ENCODE measurements at places on chromosomes 2 and 18.

GRCh38 chr2:218081695-218082094 lies 12.6 kb downstream of the RUFY4 start:
- DNase-seq: no peak
- no peaks in the 10 kb centered on the region for H3K27me3 ChIP-seq
- no peaks in the 10 kb centered on the region for H3K4me1 ChIP-seq
- peaks cover 19% of the 10 kb centered on the region for H3K36me3 ChIP-seq

GRCh38 chr2:60152226-60152833 lies 401.1 kb downstream of the BCL11A start:
- no peaks in the 10 kb centered on the region for H3K36me3 ChIP-seq
- peaks cover 7% of the 10 kb centered on the region for H3K27me3 ChIP-seq
- no peaks in the 10 kb centered on the region for H3K4me1 ChIP-seq
- DNase-seq: no peak

GRCh38 chr2:196166876-196167275 lies 4.5 kb downstream of the STK17B start:
- peaks cover 40% of the 10 kb centered on the region for H3K4me1 ChIP-seq
- peaks cover 65% of the 10 kb centered on the region for H3K36me3 ChIP-seq
- H3K4me3 ChIP-seq: peak overlapping the region; percentile 91
- peak overlapping the region; percentile 86 for H3K27ac ChIP-seq
- no peak for DNase-seq
- no peaks in the 10 kb centered on the region for H3K27me3 ChIP-seq

- peaks cover 36% of the 10 kb centered on the region for H3K27me3 ChIP-seq
- no peaks in the 10 kb centered on the region for H3K4me1 ChIP-seq
- DNase-seq: peak; percentile 10
Observed at GRCh38 chr2:127663566-127664064, 11.7 kb downstream of the LIMS2 start.

DNA sequence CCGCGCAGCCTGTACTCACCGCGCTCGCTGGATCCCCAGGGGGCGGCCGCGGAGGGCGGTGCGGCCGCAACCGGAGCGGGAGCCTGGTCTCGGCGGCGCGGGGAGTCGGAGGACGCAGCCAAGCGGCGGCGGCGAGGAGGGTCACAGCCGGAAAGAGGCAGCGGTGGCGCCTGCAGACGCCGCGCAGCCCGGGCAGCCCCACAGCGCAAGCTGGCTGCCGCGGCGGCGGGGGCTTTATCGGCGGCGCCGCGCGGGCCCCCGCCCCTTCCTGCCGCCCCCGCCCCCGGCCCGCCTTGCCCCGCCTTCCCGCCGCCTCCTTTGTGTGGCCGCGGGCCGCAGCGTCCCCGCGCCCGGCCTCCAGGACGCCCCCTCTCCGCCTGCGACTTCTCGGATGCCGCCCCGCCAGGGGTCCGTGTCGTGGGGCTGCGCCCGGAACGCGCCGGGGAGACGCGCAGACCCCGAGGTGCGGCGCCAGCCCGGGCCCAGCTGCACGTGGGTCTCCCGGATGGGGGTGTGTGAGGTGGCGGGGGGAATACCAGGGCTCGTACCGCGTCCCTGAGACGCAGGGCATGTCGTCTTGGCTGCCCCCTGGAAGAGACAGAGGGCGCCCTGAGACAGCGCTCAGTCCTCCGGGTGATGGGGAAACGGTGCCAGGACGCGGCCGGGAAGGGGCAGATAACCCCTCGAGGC lies at the start of gene SERPINE2:
Gene SERPINE2, minus strand, starts transcription at position 207 of the 690 bp plus-strand sequence. CDS start 37,386 bp downstream, outside the sequence.
- H3K27me3 ChIP-seq: peaks cover 39% of the 10 kb centered on the region
- H3K27ac ChIP-seq: no peak within 1 kb of the TSS
- no peaks in the 10 kb centered on the region for H3K36me3 ChIP-seq
- H3K4me1 ChIP-seq: peaks cover 20% of the 10 kb centered on the region
- peak within 1 kb of the TSS; percentile 91 for H3K4me3 ChIP-seq
- DNase-seq: no peak

GRCh38 chr18:28584731-28585130 lies 407.8 kb upstream of the CDH2 start:
- no peaks in the 10 kb centered on the region for H3K4me1 ChIP-seq
- no peak overlapping the region for H3K4me3 ChIP-seq
- no peaks in the 10 kb centered on the region for H3K36me3 ChIP-seq
- no peaks in the 10 kb centered on the region for H3K27me3 ChIP-seq

- H3K4me3 ChIP-seq: no peak overlapping the region
- no peak overlapping the region for H3K27ac ChIP-seq
- no peaks in the 10 kb centered on the region for H3K27me3 ChIP-seq
- no peak for DNase-seq
- H3K36me3 ChIP-seq: no peaks in the 10 kb centered on the region
- no peaks in the 10 kb centered on the region for H3K4me1 ChIP-seq
Observed at GRCh38 chr2:58006952-58007284, 39.7 kb upstream of the VRK2 start.

DNA sequence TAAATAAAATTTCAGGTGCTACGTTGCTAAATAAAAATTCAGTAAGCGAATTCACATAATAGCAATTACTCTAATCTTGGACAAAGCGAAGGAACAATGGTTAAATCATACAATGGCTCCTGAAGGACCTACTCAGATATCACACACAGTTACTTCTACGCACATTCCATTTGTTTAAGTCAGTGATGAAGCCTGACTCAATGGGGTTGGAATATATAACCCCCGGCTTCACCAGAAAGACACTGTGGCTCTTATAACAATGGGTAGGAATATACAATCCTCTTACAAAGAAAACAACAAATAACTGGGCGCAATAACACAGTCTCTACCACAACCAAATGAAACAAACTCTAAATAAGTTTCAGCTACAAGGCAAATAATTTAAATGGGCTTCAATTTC lies 349.5 kb downstream of the IRS1 start:
- H3K4me1 ChIP-seq: no peaks in the 10 kb centered on the region
- H3K27me3 ChIP-seq: no peaks in the 10 kb centered on the region
- H3K27ac ChIP-seq: no peak overlapping the region
- no peak overlapping the region for H3K4me3 ChIP-seq
- no peaks in the 10 kb centered on the region for H3K36me3 ChIP-seq

GRCh38 chr2:236932831-236933361 lies 152.8 kb upstream of the COPS8 start:
- DNase-seq: no peak
- no peaks in the 10 kb centered on the region for H3K4me1 ChIP-seq
- no peak overlapping the region for H3K4me3 ChIP-seq
- H3K27ac ChIP-seq: no peak overlapping the region

- no peak overlapping the region for H3K4me3 ChIP-seq
- DNase-seq: no peak
- no peaks in the 10 kb centered on the region for H3K27me3 ChIP-seq
- H3K36me3 ChIP-seq: no peaks in the 10 kb centered on the region
Observed at GRCh38 chr2:20486571-20486970, 39.7 kb downstream of the RHOB start.

DNA sequence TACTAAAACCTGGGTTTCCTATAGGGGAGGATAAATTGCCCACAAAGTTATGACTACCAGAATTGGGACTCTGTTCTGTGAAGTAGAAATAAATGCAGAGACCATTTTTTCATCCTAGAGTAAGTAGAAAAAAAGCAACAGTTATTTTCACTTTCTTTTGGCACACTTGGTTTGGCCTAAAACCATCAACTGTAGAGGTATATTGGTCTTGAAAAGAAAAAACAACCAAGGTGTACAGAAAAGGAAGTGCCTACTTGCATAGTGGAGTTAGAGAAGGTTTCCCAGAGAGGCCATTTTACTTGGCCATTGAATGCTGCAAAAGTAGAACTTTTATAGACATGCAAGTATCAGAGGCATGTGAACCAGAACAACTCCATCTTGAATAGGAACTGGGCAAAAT lies 89.4 kb upstream of the TACR1 start:
- H3K27me3 ChIP-seq: peaks cover 33% of the 10 kb centered on the region
- no peak for DNase-seq
- H3K4me3 ChIP-seq: no peak overlapping the region
- H3K4me1 ChIP-seq: no peaks in the 10 kb centered on the region

DNA sequence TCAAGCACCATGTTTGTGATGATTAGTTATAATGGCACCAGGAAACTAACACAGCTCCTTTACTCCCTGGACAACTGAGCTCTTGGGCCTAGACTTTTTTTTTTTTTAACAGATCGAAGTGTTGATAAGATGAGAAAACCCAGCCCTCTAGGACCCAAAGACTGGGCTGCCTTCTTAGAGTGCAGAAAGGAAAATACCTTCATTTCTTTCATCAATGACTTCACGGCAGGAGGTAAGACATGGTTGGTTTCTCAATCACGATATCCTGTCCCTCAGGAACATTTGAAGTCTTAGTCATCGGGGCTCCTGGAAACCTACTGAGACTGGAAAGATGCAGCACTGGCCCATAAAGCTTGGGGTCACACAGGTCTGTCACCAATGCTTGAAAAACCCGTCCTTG lies 84.7 kb downstream of the TNFRSF11A start:
- DNase-seq: no peak
- H3K27ac ChIP-seq: no peak overlapping the region
- H3K27me3 ChIP-seq: peaks cover 12% of the 10 kb centered on the region
- H3K36me3 ChIP-seq: no peaks in the 10 kb centered on the region
- no peaks in the 10 kb centered on the region for H3K4me1 ChIP-seq
- H3K4me3 ChIP-seq: no peak overlapping the region

DNA sequence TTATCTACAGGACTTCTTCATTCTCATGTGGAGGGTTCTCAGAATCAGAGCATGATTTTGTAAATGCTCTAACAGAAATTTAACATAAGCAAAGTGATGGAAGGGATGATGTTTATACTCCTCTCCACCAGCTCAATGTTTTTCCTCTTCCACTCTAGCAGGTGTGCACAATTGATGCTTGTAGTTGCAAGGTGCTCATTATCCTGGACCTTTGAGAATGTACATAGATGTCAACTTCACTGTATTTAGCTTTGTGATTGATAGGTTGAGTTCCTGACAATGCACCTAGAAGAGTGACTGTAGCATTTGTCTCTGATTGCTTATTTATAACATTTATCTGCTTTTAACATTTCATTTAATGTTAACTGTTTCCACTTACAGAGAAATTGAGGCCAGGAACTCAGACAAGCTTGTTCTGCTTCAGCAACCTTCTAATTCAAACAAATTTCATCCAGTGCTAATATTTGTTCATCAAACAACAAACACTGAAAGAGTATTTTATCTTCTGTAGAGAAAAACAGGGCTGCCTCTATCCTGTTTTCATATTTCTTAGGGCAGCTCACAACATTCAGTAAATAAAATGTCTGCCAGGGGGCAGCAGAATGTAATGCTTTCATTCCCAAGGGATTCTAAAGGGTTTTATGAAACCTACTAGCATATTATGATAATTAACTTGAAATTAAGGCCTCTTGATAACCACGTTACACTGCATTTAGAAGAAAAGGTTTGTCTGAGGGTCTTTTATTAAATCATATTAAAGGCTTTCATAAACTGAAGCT lies 127.9 kb upstream of the NOL4 start:
- H3K27me3 ChIP-seq: no peaks in the 10 kb centered on the region
- no peak for DNase-seq
- no peaks in the 10 kb centered on the region for H3K36me3 ChIP-seq
- H3K4me1 ChIP-seq: no peaks in the 10 kb centered on the region

GRCh38 chr2:229870903-229871656 lies 50.7 kb downstream of the TRIP12 start:
- no peak for DNase-seq
- H3K27ac ChIP-seq: no peak overlapping the region
- H3K4me3 ChIP-seq: no peak overlapping the region
- H3K36me3 ChIP-seq: peaks cover 9% of the 10 kb centered on the region

DNA sequence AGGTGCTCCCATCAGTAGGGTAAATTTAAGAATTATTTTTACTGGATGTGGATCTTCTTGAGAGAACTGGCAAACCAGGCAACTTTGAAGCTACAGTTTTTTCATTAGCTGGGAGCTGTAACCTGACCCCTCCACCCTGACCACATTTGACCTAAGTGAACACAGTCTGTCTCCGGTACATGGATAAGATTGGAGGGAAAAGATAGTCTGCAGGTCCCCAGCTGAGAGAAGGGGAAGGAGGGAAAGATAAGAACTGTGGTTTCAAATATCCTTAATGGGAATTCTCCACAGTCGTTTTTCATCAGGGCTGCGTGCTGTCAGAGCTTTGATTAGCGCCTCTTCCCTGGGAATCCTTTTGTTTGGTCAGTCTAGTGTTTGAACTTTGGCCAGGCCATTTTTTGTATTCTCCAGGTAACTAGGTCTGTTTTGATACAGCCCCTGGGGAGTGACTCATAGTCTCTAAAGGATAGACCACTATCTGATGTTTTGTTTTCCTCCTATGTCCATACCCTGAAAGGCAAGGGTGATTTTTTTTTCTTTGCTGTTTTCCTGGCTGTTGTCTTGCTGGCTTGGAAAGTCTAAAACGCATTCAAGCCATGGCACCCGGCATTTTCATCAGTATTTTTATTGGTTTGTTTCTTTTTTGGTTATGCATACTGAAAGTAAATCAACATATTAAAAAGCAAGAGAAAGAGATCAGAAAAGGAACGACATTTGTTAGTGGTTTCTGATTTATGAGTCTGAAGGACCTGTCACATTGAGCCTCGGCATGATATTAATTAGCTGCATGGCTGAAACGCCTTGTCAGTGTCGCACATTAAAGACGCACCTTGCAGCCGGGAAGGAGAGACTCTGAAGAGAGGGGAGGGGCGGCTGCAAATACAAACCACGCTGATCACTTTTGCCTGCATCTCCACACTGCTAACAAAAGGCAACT lies 183.4 kb upstream of the FN1 start:
- no peak overlapping the region for H3K27ac ChIP-seq
- no peak overlapping the region for H3K4me3 ChIP-seq
- H3K27me3 ChIP-seq: peaks cover 25% of the 10 kb centered on the region
- H3K4me1 ChIP-seq: peaks cover 2% of the 10 kb centered on the region
- DNase-seq: no peak

GRCh38 chr2:157470321-157470720 lies 26.4 kb upstream of the CYTIP start:
- peaks cover 19% of the 10 kb centered on the region for H3K36me3 ChIP-seq
- H3K27ac ChIP-seq: peak overlapping the region; percentile 95
- DNase-seq: peak; percentile 71
- no peaks in the 10 kb centered on the region for H3K27me3 ChIP-seq
- peaks cover 93% of the 10 kb centered on the region for H3K4me1 ChIP-seq

GRCh38 chr2:128153786-128154185 lies 62.8 kb downstream of the UGGT1 start:
- no peaks in the 10 kb centered on the region for H3K4me1 ChIP-seq
- no peak overlapping the region for H3K4me3 ChIP-seq
- no peak for DNase-seq
- H3K36me3 ChIP-seq: peaks cover 37% of the 10 kb centered on the region
- no peak overlapping the region for H3K27ac ChIP-seq
- no peaks in the 10 kb centered on the region for H3K27me3 ChIP-seq

GRCh38 chr2:58449286-58450010 lies 208.3 kb upstream of the FANCL start:
- no peak overlapping the region for H3K27ac ChIP-seq
- no peaks in the 10 kb centered on the region for H3K4me1 ChIP-seq
- H3K4me3 ChIP-seq: no peak overlapping the region
- H3K27me3 ChIP-seq: peaks cover 10% of the 10 kb centered on the region
- DNase-seq: no peak
- no peaks in the 10 kb centered on the region for H3K36me3 ChIP-seq

- no peak overlapping the region for H3K27ac ChIP-seq
- no peak for DNase-seq
- no peaks in the 10 kb centered on the region for H3K4me1 ChIP-seq
- H3K27me3 ChIP-seq: peaks cover 46% of the 10 kb centered on the region
- H3K4me3 ChIP-seq: peak overlapping the region; percentile 50
- no peaks in the 10 kb centered on the region for H3K36me3 ChIP-seq
Observed at GRCh38 chr2:206259376-206260187, 14.9 kb upstream of the ZDBF2 start.
